Iris pigment epithelial cell (primary cell): ENCODE measurements at places on chromosomes 4 and X.

DNA sequence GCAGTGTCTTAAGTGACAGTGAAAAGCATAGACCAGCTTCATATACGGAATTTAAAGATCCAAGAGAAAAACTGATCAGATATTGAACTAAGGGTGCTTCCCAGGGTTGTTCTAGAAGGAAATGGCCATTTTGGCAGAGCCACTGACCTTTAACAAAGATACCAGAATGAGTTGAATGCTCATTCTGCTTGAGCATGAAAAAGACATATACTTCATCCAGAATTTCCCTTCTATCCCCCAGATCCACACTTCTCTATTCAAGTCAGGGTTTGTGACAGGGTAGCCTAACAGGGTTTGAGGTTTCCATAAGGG is 45.6 kb upstream of the FAM9C start:
- no peak for DNase-seq

GRCh38 chr4:115945026-115945425 is 831.6 kb upstream of the NDST4 start:
- no peak for DNase-seq

DNA sequence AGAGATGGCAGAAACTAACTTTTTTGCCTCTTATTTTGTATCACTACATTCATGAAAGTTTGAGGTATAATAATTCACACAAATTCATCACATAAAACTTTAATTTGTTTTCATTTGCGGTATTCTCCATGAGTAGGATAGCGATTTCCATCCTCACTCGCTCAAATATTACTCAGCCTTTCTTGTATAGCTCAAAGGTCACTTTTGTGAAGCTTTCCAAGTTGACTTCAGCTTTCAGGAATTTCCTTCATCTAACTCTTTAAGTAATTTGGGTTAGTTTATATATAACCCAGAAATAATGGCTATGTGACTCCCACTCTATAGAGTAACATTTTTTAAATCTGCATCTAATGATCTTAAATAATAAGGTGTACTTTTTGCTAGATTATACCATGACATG is 314.4 kb downstream of the IL1RAPL1 start:
- DNase-seq: peak; percentile 38

DNA sequence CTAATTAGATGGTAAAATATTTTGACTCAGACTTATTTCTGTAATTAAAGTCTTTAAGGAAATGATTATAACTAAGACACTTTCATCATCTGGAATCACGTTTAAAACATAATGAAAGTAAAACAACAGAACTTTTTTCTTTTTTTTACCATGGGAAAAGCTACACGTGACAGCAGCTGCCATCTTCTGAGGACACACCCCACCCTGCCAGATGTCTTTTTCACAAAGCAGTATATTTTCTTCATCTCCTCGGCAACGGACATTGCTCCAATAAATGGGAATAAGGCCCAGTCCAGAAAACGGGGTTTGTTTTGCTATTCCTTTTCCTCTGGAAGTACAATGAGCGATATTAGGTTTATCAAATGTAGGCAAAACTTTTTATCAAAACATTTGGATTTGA is 17.5 kb downstream of the PRSS12 start:
- DNase-seq: no peak

DNA sequence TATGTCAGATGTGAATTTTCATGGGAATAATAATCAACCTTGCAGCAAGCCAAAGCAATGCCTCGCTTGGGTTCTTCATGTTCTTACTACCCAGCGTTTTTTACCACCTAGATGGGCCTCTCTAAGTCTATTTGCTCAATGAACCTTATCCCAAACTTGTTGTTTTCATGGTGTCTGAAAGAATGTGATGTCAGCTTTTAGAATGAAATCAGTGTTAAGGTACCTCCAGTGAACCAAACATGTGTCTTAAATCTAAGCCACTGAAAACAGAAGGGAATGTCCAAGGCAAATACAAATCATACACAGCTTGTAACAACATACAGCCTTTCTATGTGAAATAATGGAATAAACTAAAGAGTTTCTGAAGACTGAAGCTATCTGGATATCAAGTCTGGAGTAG is 6.7 kb downstream of the EPGN start:
- no peak for DNase-seq

DNA sequence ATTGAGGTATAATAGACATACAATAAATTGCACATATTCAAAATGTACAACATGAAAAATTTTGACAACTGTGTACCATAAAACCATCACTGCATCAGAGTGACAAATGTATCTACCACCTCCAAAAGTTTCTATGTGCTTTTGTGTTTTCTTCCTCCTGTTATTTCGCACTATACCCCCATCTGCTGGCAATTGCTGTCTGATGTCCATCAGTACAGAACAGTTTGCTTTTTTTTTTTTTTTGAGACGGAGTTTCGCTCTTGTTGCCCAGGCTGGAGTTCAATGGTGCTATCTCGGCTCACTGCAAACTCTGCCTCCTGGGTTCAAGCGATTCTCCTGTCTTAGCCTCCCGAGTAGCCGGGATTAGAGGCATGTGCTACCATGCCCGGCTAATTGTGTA is 154.3 kb upstream of the GIMD1 start:
- peak; percentile 45 for DNase-seq

GRCh38 chrX:134161162-134161561 is 75.8 kb upstream of the CCDC160 start:
- DNase-seq: no peak

DNA sequence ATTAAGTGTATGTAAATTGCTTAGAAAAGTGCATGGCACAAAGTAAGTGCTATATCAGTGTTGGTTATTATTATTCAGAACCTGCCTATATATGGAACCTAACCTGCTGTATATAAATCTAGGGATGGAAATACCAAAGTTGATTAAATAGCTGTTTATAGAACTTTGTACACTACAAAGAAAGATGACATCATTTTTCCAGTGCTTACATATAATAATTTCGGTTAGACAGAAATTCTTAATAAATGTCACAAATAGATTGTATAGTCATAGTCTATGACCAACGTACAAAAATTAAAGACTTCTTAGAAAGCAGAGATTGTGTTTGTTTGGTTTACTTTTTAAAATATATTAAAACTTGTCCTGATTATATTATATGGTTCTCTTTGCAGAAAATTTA is 4.4 kb downstream of the GYPB start:
- no peak for DNase-seq

DNA sequence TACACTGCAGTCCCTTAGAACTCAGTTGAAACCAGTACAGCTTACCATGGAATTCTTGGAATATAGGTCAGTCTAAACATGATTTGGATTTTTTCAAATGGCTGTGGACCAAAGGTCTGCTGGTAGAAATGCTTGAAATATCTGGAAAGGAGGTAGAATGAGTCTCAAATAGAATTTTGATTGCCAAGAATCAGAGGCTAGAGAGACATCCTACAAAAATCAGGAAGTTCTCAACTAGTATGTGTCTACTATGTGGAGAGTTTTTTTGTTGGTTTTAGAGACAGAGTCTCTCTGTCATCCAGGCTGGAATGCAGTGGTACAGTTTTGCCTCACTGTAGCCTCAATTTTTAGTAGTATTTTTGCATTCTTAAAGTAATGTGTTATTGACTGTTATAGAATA is 53.6 kb downstream of the PAQR3 start:
- DNase-seq: no peak

DNA sequence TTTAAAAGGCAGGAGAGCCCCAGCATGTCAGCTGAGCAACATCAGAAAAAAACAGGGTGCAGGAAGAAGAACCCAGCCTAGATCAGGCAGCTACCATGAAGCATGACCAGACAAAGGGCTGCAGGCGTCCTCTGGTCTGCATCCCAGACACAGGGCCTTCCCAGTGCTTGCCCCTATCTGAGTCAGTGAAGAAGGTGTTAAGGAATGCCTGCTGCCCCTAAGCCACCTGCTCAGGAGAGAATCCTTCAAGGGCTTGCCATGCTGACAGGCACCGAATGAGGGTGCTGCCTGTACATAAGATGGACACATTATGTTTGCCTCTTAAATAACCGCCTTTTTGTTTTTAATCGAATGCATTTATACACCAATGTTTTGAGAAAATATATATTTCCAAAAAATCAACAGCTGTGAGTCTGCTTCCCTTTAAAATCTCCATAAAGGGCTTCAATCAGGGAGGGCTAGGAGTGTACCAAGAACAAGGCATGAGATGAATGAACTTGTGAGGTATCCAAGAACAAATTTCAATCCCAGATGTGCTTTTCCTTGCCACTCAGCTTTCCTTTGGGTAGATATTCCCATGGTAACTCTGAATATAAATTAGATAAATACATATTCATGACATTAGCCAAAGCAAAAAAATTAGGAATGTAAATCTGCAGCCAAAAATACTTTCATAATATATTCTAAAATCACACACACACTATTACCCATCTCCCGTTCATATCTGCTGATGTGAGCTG is 85.1 kb downstream of the SLC9A7 start:
- no peak for DNase-seq
